ENCODE measurements at places on chromosomes 6 and 20. TPM values are rescaled to one million over a fixed set of nuclear protein-coding genes. Genes with fewer than 3 reads are reported as not detected.

DNA sequence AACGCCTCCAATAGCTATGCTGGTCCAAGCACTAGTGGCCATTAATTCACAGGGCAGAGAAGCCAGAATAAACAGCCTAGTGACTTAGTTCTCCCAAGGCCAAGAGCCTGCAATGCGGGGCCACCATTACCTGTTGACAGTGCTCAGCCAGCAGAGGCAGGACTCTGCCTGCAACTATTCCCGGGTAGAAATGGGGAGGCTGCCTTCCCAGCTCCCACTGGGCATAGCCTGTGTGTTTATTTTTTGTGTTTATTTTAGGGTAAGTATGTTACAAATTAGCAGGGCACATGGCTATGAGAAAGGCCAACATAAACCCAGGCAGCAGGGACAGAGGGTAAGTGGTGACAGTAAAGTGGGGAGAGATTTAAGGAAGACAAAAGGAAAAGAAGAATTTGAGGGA is 5.0 kb downstream of the GNAS-AS1 start:
- no peak for DNase-seq

DNA sequence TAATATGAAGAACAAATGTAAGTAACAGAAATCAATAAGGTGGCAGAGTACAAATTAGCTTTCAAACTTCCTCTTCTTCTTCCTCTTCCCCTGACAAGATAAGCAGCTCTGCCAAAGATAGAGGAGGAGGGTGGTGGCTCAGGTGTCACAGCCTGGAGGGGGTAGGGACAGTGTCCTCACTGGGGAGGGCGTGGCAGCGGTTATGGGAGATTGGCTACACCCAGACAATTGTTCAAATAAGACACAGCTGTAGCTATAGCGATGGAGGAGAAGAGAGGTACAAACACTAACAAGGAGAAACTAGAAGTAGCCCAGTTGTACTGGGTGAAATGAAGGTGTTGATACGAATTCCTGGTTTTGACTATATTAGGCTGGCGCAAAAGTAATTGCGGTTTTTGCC is 198.5 kb downstream of the TBXT start:
- DNase-seq, result no peak

DNA sequence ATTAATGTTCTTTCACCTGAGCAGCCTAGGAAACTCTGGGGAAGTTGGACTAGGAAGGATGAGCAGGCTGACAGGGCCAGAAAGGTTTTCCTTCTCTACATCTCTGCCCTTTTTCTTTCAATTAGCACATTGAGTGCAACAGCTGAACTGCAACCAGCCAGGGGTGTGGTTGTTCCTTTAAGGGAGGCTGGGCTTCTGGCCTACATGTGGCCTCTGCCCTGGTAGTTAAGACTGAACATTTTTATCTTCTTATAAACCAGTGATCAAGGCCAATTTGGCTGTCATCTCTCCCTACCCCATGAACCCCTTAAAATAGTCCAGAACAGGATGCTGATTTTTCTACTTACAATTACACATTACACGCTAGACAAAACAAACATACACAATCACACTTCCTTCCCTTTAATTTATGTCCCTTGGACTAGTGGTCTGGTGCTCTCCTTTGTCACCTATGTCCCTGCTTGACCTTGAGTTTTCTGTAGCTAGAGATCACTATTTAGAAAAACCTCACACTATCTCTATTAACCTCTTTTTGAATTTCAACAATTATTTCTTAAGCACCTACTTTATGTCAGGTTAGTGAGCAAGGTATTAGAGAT is 60.3 kb downstream of the RNF217 start:
- DNase-seq, result no peak

- DNase-seq, result no peak
These were observed 275.3 kb downstream of the FARS2 start for GRCh38 chr6:5536644-5537043.

DNA sequence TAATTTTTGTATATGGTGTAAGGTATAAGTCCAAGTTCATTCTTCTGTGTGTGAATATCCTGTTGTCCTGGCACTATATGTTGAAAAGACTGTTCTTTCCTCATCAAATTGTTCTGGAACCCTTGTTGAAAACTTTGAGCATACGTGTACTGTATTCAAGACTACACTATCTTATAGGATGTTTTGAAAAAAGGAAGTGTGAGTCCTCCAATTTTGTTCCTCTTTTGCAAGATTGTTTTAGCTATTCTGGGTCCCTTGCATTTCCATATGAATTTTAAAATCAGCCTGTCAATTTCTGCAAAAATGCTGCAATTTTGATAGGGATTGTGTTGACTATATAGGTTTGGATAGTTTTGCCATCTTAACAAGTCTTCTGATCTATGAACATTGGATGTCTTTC is 195.2 kb downstream of the BACH2 start:
- no peak for DNase-seq

GRCh38 chr6:4504700-4505099 is 271.5 kb upstream of the CDYL start:
- DNase-seq, result no peak

GRCh38 chr6:113936093-113936934 is 34.6 kb downstream of the HDAC2 start:
- DNase-seq, result no peak

Gene NRN1
- total RNA-seq, result 14.0 TPM

Gene HLA-DQA1
- 5.3 TPM for total RNA-seq

DNA sequence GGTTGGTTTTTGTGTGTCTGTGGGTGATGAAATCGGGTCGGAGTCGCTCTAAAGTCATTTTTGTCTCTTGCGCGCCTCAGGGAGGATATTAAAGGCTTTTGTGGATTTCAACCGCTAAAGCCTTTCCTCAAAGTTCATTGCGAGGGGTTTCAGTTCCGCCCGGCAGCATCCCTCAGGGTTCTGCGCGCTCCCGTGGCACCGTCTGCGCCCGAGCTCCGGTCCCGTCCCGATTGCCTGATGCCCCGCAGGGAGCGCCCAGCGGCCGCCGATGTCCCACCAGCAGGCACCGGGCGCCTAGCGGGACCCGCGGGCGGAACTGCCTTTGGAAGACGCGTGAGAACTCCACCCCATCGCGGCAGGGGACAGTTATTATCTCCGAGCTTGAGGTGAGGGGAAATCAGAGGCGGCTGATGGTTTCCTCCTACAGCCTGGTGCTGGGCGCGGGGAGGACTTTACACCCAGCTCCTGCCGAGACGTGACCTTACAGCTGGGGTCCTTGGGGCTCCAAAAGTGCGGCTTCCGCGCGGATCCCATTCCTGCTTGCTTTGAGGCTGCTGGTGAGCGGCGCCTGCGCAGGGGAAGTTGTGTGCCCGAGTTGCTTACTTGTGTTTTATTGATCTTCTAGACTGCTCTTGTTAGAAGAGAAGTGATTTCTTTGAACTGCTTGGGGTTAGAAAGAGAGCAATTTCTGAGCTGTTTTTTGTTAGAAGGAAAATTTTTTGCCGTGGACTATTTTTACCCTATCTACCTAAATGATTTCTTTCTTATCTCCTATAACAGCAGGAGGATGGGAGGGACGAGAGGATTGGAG is 27.1 kb downstream of the ULBP1 start:
- no peak for DNase-seq

Gene RUNX2
- total RNA-seq, result 0.43 TPM

Gene CDC40
- 15.7 TPM for total RNA-seq

Gene TMEM217
- total RNA-seq, result 0.30 TPM

Gene FOXS1
- total RNA-seq, result 0.89 TPM
